ENCODE measurements at places on chromosomes 13 and 19.

GRCh38 chr13:99657848-99658260 lies 156.6 kb downstream of the TM9SF2 start:
- DNase-seq, result peak; percentile 23

DNA sequence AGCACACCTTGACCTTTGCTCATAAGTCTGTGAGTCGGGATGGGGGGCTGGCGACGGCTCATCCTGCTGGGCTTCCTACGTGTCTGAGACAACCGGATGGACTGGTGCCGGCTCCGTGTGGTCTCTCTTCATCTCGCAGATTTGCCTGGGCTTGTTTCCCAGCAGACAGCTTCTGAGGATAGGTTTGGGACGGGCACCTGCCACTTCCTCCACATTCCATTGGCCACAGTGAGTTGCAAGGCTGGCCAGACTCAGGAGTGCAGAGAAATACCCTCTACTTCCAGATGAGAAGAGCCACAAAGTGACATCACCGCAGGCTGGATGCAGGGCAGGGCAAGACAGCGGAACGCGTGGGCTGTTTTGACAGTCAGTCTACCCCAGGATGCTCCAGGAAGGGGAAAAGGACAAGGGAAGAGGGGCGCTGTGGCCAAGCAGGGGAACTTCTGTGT lies 48.1 kb downstream of the IRS2 start:
- DNase-seq, result no peak

- peak; percentile 98 for DNase-seq
Measured at GRCh38 chr19:2168619-2169424, 5.1 kb downstream of the DOT1L start.

DNA sequence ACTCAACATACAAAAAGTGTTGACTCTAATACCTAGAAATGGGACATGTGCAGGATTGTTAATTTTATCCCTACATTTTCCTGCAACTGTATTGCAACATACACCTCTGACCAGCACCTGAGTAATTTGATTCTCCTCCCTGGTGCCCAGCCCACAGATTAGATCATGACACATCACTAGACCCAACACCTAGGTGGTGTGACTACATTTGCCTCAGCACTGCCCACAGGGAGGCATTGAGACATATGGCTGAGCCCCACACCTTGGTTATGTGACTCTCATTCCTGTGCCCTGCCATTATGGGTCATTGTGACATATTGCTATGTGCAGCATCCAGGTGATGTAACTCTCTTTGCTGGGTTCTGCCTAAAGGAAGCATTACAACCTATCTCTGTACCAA lies 13.2 kb upstream of the ZNF254 start:
- DNase-seq, result no peak

GRCh38 chr13:103107580-103107979 lies 41.4 kb upstream of the SLC10A2 start:
- no peak for DNase-seq

DNA sequence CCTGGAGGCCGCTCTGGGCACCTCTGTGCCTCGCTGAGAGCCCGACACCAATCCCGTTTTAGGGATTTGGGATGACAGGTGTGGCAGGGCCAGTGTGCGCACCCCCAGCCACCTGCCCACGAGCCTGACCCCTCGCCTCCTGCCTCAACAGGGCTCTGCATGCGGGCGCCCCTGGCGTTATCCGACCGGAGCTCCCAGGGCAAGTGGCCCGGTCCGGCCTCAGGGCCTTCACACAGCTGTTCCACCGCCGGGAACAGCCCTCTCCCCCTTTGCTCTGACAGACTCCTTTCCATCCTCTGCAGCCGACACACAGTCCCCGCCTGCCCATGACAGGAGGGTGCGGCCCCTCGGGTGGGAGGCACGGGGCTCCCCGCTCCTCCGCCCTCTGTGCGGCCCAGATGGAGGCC lies 7.1 kb upstream of the WDR18 start:
- no peak for DNase-seq

- DNase-seq, result no peak
Measured at GRCh38 chr19:39238944-39239343, 5.9 kb downstream of the IFNL3 start.

DNA sequence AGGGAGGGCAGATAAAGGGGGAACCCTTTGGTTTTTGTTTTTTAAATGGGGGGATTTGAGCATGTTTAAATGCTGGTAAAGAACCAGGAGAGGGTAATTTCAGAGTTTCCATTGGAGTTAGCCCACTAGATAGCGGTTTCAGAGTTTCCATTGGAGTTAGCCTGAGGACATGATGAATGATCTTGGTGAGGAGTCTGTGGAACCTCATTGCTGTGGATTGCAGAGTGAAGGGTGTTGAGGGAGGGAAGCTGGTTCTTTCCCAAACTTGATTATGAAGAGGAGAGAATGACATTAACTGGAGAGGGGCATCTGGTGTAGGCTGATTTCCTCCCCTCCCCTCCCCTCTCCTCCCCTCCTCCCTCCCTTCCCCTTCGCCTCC lies 5.0 kb downstream of the WASF3 start:
- DNase-seq, result no peak

DNA sequence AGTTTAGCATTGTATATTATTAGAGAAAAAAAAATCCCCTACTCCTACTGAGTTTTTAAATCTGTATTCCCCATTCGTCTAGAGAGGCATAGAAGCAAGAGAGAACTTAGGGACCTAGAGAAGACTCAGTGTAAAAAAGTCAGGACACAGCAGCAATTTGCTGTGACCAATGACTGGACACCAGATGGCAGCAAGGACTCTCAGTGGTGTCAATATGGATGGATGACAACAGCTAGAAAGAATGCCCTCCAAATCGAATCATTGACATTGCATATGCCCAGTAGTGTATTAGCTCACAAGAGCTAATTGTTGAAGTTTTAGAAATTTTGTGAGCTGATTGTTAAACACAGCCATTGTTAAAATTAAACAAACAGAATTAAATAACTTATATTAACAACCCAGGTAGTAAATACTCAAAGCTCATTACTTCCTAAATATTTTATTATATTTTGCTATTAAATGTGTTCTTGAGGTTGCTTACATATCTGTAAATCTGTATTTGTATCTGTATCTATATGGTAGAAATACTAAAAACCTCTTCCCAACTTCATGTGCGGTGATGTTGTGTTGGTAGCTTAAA lies 43.9 kb downstream of the SIAH3 start:
- DNase-seq, result peak; percentile 52

DNA sequence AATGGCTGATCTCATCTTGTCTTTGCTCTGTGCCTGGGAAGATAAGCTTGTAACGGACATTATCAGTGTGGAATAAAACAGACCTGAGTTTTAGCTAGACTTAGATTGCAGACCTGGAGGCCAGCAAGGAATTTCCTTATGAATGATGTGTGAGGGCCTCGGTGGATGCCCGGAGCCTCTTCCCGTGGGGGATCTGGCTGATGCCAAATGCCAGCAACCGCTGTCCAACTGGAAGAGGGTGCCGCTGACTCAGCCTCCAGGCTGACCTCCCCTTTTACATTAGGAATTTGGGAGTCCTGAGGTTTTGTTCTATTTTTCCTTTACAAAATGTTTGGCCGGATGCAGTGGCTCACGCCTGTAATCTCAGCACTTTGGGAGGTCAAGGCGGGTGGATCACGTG lies 19.6 kb upstream of the LILRA2 start:
- no peak for DNase-seq

- DNase-seq, result no peak
Measured at GRCh38 chr19:34588846-34589245, 88.1 kb downstream of the SCGB2B2 start.

DNA sequence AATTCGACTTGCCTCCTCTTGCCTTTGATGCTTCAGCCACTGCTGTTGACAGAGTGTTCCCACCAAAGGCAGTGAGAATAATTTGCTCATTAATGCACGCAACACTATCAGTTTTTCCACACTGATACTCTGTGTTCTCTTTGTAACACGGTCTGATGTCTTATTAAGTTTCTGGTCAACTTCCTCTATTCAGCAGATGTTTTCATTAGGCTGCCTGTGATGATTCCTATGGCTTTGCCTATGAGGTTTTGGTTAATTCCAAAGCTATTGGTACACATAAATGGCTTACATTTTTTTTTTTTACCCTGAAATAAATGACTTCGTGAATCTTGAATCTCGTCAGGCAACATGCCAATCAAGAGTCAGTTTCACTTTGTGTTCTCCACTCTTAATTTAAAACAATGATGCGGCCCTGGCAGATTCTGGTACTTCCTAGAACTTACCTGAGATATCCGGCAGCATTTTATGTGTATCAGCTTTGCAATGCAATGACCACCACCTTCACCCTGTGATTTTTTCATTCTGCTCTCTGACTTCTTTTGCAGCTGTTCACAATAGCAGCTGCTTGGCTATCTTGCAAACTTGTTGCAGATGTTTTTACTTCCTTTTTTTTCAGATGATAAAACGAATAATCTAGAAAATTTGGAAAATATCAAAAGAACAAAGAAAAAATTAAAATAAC lies 27.5 kb upstream of the KL start:
- DNase-seq, result peak; percentile 14

DNA sequence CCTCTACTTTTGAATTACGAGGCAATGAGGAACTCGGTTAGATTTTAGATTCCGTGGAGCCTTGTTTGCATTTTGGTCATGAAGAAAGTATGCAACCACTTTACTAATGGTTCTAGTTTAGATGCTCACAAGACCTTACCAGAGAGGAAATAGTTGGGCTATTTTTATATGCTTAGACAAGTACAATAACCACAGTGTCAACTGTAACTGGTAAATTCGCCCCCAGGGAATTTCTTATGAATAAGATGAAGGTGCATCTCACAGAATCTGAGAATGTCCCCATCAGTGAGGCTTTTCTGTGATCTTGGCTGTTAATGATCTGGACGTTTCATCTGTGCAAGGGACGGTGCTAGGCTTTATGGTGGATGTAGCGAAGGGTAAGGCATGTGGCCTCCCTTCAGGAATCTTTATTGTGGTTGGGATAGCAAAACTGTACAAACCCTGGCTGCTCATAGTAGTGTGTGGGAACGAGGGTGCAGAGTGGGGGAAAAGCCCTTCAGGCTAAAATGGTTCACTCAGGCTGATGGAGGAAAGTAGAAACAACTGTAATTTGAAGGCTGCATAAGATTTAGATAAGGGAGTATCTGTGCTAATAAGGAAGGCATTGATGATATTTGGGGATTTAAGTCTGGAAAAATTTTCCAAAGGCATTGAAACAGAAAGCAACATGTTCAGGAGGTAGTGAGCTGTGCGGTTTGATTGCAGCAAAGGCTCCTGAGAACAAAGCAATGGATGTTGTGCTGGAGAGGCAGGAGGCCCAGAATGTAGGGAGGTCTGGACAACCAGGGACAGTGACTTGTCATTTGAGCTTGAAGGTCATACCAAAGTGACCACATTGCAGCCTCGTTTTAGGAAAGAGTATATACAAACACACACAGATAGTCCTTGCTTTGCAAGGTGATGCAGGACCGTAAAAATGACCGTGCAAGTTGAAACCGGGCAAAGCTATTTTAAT lies 28.4 kb downstream of the UBAC2 start:
- peak; percentile 92 for DNase-seq

- peak; percentile 45 for DNase-seq
Measured at GRCh38 chr13:42041011-42041683, 7.3 kb upstream of the DGKH start.

DNA sequence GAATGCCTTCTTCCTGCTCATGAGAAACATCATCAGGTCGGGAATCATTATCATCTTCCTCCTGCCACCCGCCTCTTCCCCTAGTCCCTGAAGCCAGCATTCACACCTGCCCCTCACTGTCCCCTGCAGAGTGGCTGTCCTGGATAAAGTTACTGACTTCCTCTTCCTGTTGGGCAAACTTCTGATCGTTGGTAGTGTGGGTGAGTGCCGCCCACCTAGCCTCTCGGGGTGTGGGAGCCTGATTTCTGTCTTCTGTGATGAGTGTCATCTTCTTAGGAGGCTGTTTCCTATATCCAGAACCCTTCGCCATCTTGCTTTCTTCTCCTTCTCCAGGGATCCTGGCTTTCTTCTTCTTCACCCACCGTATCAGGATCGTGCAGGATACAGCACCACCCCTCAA lies 12.5 kb downstream of the SLC44A2 start:
- no peak for DNase-seq

GRCh38 chr13:93169980-93170379 lies 56.6 kb upstream of the GPC6 start:
- peak; percentile 46 for DNase-seq

DNA sequence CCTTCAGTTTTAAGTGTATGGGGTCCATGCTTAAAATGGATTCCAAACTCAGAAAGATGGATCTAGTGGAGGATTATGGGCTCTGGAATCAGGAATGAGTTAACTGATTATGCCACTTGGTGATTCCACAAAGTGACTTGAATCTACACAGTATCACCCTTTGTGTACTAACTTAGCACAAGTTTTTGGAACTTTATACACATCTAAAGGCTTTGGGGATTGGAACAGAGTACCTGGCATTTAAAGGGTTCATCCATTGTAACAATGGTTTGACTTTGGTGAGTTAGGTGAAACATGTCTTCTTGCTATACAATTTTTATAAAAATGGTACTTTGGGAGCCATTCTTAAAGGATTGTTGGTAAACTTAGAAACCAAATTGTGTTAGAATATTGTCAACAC lies 1.1 kb downstream of the RPL21 start:
- no peak for DNase-seq

GRCh38 chr13:36431204-36432105 lies 840 bp upstream of the CCNA1 start:
- no peak for DNase-seq

DNA sequence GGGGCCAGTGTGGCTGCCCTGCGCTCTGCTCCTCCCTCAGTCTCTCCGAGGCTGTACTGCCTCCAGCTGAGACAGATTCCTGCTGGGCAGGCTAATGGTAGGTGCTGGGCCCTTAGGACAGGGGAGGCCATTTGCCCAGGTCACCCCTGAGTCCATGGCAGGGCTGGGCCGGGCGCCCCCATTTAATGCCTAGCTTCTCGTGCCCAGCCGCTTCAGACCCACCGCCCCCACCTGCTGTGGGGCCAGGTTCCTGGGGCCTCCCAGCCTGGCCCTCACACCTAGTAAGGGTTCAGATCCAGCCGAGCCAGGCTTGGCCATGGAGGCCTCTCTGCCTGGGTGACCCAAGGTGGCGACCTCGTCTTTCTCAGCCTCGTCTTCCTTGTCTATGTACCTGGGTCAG lies 17.8 kb downstream of the PIAS4 start:
- DNase-seq, result no peak

GRCh38 chr13:18949489-18949761 lies 232.2 kb downstream of the TUBA3C start:
- DNase-seq, result no peak

GRCh38 chr19:48638831-48639381 lies 1.7 kb upstream of the DBP start:
- no peak for DNase-seq

DNA sequence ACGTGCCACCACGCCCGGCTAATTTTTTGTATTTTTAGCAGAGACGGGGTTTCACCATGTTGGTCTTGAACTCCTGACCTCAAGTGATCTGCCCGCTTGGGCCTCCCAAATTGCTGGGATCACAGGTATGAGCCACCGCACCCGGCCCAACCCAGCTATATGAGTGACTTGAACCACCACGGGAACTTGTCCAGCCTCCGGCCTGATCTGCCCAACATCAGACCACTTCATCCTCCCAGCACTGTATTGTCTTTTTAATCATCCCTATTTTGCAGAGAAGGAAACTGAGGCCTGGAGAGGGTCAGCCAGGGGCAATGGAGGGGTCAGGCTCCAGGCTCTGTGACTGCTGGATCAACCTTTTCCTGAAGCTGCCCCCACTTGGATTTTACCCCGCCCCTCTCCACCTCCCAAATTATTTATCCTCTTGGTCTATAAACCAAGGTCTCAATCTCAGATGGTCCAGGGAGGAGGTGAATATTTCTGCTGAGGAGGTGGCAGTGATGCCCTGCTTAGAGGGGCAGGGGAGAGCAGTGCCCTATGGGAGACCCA lies 893 bp upstream of the PLIN3 start:
- no peak for DNase-seq

All from AG10803 (cell line).